CD4-positive, alpha-beta T cell (primary cell): ENCODE measurements at places on chromosomes 7 and 10.

DNA sequence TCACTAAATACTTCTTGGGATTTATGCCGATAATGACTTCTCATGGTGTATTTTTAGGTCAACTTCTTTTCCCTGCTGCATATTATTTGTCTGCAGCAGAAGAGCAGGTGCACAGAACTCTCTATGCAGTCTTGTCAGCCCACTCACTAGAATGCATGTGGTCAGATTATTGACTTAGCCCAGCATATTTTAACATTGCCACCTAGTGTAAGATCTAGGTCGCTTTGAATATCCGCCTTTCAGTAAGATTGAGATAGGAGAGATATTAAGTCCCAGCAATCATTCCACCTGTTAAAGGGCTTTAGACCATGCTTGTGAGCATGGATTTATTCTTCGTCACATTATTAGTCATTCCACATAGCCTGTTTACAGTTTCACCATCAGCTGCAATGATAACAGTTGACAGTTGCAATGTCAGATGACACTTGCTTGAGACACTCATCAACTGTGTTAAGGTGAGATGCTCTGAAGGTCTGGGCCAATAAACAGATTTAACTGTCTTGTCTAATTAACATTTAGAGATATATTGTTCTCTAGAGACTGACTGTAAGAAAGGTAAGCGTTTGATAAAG, 491.7 kb downstream of the ARL4A start:
- DNase-seq, result no peak
- peaks cover 6% of the 10 kb centered on the region for H3K27me3 ChIP-seq
- H3K36me3 ChIP-seq, result no peaks in the 10 kb centered on the region
- no peak overlapping the region for H3K4me3 ChIP-seq
- H3K4me1 ChIP-seq, result no peaks in the 10 kb centered on the region

GRCh38 chr10:103849880-103850571, 5.3 kb downstream of the SH3PXD2A start:
- peaks cover 10% of the 10 kb centered on the region for H3K27me3 ChIP-seq
- H3K4me1 ChIP-seq, result peaks cover 32% of the 10 kb centered on the region
- no peak overlapping the region for H3K27ac ChIP-seq
- no peaks in the 10 kb centered on the region for H3K36me3 ChIP-seq
- H3K4me3 ChIP-seq, result no peak overlapping the region
- no peak for DNase-seq

- no peak overlapping the region for H3K27ac ChIP-seq
- no peaks in the 10 kb centered on the region for H3K27me3 ChIP-seq
- H3K4me1 ChIP-seq, result peaks cover 41% of the 10 kb centered on the region
- H3K36me3 ChIP-seq, result no peaks in the 10 kb centered on the region
- DNase-seq, result no peak
Observed at GRCh38 chr10:122514045-122514840, 46.3 kb upstream of the DMBT1 start.

- no peaks in the 10 kb centered on the region for H3K4me1 ChIP-seq
- H3K27me3 ChIP-seq, result no peaks in the 10 kb centered on the region
- DNase-seq, result no peak
- H3K4me3 ChIP-seq, result no peak overlapping the region
- no peak overlapping the region for H3K27ac ChIP-seq
Observed at GRCh38 chr10:75679536-75679935, 248.1 kb downstream of the LRMDA start.

DNA sequence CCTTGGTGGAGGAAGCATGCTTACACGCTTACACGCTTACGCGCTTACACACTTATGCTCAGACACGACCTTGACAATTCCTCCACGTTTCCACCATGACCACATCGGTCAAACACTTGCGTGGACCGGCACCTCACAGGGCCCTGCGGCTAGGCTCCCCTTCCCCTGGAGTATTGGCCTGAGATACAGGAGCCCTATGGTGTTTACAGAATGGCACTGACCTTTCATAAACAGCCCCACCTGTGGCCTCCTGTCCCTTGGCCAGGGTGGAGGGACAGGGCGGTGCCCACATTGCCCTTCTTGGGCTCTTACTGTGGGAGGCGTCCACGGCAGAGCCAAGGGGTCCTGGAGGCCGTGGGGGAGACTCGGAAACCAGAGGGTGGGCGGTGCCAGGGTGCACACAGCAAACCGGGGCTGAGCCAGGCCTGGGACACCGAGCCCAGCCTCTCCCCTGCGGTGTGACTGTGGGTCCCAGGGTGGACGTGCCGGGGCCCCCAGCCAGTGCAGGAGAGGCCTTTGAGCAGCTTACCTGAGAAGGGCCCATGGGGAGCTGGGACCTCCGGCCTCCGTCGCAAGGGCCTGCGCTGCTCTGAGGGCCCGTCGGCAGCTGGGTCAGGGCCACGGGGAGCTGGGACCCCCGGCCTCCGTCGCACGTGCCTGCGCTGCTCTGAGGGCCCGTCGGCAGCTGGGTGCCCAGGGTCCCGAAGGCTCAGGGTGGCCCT, 44.2 kb upstream of the FOXL3 start:
- H3K4me1 ChIP-seq, result no peaks in the 10 kb centered on the region
- no peak overlapping the region for H3K4me3 ChIP-seq
- H3K36me3 ChIP-seq, result no peaks in the 10 kb centered on the region
